OCI-M1 (cell line): ENCODE measurements at places on chromosomes 7 and 10.

DNA sequence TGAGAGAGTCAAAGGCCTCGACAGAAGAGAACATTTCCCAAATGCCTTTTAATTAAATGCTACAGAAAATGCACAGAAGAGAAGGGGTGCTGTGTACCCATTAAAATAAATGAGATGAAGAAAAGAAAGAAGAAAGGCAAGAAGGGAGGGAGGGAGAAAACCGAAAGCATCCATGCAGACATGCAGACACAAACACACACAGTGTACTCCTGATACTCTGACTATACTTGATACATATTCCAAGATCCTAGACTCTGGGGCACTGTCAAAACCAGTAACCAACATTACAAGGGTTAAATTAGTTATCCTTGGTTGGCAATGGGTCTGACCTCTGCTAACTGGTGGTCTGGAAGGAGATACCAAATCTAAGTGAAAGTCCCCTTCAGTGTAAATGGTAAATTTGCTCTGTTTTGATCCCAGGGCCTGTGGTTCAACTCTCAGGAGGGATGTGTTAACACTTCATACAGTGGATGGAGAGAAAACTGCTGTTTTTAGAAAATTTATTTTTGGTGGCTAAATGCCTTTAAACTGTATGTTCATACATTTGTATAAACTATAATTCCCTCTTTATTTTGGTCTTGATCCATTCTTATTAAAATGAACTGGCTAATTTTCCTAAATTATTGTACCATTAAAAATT is 241.3 kb downstream of the GLI3 start:
- no peak for DNase-seq

DNA sequence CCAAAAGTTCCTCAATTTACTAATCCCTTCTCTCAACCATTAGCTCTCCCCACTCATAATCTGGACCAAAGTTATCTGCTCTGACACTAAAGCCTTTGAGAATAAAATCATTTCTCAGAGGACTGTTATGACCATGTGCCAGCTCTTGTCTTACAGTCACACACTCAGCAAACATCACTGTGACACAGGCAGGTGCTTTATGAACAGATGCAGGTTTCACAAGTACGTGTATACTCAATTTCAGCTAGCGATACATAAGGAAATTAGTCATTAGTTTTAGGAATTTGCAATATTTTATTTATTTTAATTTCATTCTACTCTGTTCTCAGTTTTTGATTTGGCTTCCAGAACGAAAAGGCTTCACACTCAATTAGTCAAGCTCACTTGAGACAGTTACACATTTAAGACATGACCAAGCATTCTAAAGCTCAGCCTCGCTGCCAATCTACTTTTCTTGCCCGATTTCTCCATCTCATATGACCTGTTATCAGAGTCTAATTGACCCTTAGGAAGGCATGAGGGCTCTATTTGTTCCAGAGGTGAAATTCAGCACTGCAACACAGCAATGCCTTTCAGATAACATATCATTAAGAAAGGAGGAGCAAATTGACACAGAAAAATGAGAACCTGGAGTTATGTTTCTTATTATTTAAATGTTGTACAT is 76.8 kb downstream of the TFEC start:
- DNase-seq: no peak

- peak; percentile 84 for DNase-seq
Observed at GRCh38 chr7:91503934-91504555, 239.8 kb downstream of the FZD1 start.

- DNase-seq: no peak
Observed at GRCh38 chr10:44972874-44973306, 5.7 kb downstream of the DEPP1 start.

- DNase-seq: no peak
Observed at GRCh38 chr7:44802418-44803025, 6.0 kb downstream of the PPIA start.

GRCh38 chr10:61136139-61136538 is 192.2 kb upstream of the RHOBTB1 start:
- no peak for DNase-seq

DNA sequence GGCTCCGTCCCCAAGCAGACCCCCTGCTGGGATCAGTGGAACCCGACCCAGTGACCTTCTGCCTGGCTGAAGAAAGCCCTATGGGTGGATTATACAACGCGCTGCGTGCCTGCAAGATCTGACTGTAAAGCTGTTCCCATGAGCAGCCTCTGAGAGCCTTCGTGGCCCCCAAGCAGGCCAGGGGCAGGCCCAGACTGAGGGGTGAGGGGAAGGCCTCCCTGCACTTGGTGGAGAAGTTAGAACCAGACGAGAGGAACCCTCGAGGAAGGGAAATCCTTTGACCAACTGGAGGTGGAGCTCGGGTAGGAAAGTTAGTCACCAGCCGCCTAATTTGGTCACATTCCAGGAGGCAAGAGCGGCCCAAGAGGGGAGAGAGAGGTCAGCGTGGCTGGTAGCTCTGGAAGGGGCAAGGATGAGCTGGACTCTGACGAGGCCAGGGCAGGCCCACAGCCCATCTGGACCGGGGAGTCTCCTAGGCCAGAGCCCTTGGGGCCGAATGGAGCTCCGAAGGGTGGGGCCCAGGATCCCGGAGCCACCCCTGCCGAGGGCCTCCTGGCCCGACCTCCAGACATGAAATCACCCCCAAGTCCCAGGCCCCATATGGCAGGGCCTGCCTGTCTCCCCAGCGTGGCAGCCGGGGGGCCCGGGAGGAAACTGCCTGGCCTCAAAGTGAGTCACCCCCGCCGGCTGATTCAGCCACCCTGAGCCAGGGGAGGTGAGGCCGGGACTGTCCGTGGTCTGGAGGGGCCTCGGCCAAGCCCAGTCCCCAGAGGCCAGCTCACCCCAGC is 23.3 kb upstream of the PDGFA start:
- no peak for DNase-seq

GRCh38 chr10:29839826-29840515 is 205.2 kb upstream of the SVIL start:
- no peak for DNase-seq

- DNase-seq: no peak
Observed at GRCh38 chr10:62037166-62037831, 135.8 kb downstream of the ARID5B start.

DNA sequence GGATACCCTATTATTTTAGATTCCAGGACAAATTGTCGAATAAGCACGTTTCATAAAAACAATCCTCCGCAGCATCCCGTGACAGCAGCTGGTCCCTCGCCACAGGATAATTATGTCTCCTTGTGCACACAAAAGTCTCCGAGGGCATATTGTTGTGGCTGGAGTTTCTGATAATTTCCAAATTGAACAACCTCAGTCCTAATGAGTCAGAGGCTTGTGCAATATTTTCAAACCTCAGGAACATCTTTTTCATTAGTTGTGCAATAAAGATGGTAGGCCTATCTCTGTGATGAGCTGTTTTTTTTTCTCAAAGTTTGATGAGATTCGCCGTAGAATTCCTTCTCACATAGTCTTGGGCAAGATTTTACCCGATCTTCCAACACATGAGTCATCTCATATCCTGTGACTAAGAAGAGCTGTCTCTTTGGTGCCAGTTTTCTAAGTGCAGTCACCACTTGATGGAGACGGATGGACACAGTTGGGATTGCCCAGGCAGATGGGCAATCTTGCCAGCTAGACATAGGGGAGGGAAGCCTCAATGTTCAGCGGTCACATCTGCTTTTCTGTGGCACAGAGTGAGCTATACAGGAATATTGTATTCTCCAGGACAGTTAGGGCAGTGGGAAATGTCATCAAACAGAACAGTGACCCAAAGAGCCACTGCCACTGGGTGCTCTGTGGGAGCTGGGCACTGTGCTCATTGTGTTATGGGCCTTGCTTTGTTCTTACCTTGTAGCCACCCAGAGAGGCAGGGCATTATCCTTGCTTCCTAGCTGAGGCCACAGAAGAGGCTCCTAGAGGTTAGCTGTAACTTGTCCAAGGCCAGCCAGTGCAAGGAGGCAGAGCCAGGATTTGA is 7.8 kb downstream of the HTRA1 start:
- DNase-seq: peak; percentile 11

GRCh38 chr10:34109952-34110702 is 705.0 kb downstream of the PARD3 start:
- DNase-seq: no peak

DNA sequence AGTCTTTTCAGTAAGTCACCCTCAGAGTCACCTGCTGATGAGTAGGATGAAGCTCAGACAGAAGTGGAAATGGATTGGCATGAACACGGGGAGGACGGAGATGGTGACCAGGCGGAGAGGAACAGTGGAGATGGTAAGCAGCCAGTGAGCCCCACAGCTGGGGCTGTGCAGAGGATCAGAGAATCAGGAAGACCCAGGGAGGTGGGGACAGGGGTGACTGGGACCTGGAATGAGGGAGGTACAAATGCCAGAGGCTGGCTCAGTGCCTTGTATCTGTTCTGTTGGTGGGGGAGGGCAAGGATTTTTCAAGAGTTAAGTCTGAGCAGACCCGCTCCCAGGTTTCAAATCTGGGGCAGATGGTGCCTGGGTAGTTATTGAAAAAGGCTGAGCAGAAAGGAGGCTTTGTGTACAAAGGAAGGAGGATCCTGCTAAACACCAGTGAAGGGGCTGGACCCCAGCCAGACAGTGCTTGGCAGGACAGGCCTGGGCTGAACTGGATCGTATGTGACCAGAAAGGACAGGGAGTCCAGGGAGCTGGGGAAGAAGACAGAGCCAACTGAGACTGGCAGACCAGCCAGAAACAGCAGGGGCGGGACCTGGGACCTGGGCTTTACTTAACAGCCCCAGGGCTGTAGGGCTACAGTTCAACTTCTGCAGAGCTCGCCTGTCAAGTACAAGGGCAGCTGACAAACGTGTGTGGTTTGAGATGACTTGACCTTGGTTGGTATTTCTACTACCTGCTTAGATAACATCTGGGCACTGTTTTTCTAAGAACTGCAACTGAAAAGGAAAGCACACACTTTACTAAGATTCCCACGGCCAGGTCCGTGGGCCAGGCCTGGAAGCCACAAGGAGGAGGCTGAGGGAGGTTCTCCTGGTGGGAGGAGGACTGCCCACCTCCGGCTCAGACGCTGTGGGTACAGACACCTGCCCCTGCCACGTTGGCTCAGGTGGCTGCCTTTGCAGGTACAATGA is 13.2 kb upstream of the FRMPD2 start:
- DNase-seq: no peak

- no peak for DNase-seq
Observed at GRCh38 chr7:50205011-50205410, 99.5 kb upstream of the IKZF1 start.

DNA sequence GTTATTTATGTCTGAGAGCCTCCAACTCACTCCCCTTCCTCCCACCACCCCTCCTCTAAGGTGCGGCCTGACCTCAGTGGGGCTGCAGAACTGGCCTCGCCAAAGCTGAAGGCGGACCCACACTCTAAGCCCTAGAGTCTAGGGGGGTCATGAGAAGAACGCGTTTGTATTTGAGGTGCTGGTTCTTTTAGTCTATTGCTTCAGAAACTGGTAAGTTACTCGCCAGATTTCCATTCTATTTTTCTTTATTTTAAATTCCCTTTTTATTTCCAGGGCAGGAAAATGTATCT is 357.5 kb downstream of the DNAJB6 start:
- DNase-seq: no peak

- DNase-seq: no peak
Observed at GRCh38 chr10:98321186-98321780, 53.3 kb upstream of the LOXL4 start.

- no peak for DNase-seq
Observed at GRCh38 chr10:101069441-101069840, 7.7 kb downstream of the KAZALD1 start.

GRCh38 chr7:3493499-3493898 is 192.4 kb downstream of the SDK1 start:
- DNase-seq: no peak

DNA sequence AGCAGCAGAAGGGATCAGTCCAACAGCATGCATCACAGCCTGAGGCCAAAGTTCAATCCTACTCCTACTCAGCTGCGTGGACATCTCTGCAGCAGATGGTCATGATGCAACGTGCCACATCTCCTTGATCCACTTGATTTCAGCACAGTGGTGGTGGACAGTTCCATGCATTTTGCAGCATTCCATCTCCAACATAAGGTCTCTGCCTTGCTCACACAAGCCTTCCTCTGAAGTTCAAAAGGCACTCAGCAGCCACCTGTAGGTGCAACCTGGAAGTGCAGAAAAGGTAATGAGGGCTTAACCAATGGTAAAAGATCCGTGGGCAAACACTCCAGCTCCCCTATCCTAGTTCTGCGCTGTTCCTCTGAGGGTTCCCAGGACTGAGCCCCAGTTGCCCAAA is 57.5 kb upstream of the CHCHD3 start:
- DNase-seq: peak; percentile 2

DNA sequence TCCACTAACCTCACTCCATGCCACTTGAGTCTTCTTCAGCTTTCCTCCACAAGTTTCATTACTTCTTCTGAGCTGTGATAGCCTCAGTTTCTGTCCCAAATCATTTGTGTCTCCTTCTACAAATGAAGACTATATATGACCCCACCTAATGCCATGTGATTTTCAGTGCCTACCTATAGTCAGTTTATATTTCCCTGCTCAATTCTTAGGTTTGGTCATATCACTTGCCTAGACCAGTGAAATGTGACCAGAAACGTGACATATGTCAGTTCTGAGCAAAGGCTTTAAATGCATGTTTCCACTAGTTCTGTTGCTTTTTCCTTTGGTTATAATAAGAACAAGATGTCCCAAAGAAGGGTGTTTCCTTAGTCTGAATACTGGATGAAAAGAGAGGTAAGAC is 24.6 kb upstream of the REEP3 start:
- DNase-seq: no peak

GRCh38 chr7:80131675-80132435 is 2.8 kb upstream of the GNAI1 start:
- DNase-seq: no peak

DNA sequence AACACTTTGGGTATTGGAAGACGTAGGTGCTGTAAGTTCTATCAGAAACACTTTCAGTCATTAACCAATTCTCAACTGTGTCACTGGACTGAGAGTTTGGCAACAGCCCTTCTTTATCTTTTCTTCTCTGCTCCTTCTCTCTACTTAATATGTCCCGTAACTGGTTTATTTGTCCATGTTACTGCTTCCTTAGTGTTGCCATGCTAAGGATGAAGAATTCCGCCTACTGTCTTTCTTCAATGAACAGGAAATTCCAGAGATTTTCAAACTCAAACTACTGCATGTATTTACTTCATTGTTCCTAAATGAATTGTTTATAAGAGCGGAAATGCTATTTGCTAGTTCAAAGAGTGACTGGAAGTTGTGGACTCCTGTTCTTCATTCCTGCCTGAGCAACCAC is 143.7 kb downstream of the TAX1BP1 start:
- no peak for DNase-seq

DNA sequence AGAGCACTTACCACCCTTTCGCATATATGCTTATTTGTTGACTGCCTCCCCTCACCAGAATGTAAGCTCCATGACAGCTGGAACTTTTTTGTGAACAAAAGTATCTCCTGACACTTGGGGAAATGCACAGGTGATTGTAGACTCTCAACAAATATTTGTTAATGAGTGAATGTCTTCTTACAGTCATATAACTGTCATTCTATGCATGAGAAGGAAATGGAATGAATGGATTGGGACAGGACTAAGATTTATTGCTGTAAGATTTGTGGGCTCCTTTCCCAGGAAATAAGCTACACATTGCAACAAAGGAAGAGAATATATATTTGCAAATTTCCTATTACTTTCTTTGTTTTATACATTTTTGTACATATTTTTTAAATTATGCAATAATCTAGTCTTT is 48.5 kb downstream of the FEZF1 start:
- no peak for DNase-seq
